ENCODE measurements at places on chromosomes 3 and 15.

DNA sequence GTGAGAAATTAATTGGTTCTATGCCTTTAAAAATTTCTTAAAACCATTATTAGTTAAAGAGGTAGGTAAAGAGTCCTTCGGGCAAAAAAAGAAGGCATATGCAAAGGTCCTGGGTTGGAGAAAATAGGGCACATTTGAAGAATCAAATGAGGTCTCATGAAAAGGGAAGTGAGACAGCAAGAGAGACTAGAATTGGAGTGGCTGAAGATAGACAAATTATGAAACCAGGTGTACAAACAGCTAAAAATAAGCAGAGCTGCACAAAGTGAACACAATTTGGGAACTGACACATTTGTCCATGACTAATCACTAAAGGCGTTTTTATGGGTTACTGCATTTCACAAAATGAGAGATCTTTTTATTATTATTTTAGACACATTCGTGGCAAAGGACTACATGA, 581.2 kb downstream of the PYDC2 start:
- DNase-seq = no peak

GRCh38 chr3:137761563-137762503, 2.3 kb upstream of the SOX14 start:
- DNase-seq = no peak

- DNase-seq = no peak
Measured at GRCh38 chr15:98648654-98649471, 524 bp downstream of the IGF1R start.

DNA sequence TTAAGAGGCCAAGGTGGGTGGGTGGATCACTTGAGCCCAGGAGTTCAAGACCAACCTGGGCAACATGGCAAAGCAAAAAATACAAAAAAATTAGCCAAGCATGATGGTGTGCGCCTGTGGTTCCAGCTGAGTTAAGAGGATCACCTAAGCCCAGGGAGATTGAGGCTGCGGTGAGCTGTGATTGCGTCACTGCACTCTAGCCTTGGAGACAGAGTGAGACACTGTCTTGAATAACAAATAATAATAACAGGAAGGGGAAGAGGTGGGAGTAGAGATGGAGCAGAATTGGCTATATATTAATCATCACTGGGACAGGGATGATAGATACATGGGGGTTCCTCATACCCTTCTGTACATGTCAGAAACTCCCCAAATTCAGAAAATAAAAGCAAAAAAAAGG, 23.8 kb upstream of the NMB start:
- DNase-seq = no peak

GRCh38 chr3:197029511-197030167, at the start of gene MELTF:
Gene MELTF, minus strand, starts transcription at chr3:197029817. Its CDS starts 115 bp downstream, at chr3:197029702.
- no peak for DNase-seq

DNA sequence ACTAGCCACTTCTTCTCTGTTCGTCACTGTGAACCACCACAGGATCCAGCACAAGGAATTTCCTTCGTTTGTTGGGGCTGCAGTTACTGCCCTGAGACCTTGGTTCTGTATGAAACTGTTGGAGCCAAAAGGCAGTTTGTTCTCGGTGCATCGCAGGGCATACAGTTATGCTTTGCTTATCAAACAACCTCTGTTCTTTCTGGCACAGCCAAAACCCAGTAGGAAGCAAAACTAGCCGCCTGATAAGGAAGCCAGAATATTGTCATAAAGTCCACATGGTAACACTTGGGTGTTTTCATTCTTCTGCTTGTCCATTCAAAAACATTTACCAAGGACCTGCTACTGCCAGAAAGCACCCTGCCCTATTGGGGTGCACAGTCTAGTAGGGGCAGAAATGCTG, 116.1 kb downstream of the RAB11A start:
- DNase-seq = no peak

DNA sequence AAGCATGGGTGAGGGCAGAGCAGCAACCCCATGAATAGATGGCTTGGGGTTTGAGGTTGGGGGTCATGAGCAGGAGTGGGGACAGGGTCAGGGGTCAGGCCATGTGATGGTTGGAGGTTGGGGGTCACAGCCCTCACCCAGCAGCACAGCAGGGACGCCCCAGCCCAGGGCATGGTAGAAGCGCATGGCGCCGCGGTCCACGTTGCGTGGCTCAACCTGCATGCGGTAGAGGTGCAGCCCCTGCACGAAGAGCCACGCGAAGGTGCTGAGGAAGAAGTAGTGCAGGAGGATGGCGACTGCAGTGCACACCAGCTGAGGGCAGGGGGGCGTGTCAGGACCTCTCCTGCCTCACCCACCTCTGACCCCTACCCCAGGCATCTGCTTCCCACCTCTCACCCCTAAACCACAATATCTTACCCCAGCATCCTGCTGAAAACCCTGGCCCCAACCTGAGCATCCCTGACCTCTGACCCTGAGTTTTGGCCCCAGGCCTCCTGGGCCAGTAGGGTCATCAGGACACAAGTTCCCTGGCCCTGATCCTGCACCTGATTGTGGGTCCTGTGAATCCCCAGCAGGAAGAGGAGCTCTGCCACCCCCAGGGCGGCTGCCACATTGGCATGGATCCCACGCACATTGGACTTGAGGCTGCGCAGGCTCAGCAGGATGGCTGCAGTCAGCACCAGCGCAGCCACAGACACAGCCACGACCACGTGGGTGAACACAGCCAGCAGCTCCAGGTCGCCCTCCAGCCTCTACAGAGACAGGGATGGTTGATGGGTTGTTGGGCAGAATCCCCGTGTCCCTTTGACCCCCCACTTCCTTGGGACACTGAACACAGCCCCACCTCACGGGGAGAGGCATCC, 9.9 kb upstream of the SLC26A6 start:
- no peak for DNase-seq

GRCh38 chr3:121228971-121229370, 316.8 kb downstream of the POLQ start:
- no peak for DNase-seq

- no peak for DNase-seq
Measured at GRCh38 chr3:184320104-184320445, 5.7 kb downstream of the EIF4G1 start.

- DNase-seq = no peak
Measured at GRCh38 chr3:151322511-151322910, 5.9 kb upstream of the GPR87 start.

DNA sequence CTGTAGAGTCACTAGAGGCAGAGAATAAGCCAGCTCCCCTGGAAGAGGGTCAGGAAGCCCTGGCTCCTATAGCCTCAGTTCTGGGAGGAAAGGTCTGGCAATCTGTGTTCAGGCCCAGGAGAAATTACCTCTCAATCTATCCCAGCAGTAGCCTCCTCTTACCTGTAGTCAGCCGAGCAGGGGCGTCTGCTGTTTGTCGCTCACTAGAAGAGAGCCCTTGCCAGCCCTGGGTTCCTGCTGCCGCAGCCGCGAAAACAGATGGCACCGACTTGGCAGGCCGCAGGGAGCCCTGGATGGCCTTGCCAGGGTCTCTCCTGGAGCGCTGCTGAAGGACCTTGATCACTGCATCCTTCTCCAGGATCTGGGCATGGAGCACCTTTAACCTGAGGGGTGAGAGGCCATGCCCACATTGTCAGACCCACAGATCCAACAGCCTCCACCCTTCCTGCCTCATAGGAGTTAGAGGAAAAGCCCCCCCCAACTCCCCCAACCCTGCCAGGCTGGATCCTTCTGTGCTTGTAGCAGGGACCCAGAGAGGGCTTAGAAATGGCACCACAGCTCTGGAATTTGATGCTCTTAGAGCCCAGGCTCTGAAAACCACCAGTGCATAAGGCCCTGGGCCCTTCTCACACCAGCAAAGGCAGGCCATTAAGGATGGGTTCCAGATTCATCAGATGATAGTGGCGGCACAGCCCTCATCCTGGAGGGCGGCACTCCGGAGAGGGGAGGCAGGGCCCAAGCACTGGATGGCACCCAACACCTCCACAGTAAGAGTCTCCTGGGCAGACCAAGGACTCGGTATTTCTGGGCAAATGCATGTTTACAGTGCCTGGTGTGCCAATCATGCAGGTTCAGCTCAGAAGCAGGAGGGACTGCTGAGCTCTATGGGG, 14.9 kb downstream of the AMOTL2 start:
- DNase-seq = no peak
